ENCODE measurements at places on chromosomes 11 and 22.
A peak's percentile ranks its signal among the peaks of the same experiment; 100 is the strongest.

DNA sequence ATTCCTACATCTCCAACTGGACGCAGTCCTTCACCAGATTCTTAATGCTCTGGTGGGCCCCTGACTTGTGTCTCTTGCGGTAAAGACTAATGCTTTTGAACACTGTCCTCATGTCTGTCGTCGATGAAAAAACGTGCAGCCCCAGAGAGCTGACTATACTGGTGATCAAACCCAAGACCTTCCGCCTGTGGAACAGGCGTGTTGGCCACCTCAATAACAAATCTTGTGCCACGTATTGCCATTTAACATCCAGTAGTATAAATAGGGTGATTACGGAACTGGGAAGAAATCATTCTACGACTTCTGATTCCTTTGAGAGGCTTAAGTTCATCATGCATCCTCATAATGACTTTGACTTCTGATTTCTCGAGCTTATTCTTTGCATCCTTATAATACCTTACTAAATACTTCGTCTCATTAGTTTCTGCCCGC lies 45.6 kb downstream of the OR4D9 start:
- no peak for DNase-seq

DNA sequence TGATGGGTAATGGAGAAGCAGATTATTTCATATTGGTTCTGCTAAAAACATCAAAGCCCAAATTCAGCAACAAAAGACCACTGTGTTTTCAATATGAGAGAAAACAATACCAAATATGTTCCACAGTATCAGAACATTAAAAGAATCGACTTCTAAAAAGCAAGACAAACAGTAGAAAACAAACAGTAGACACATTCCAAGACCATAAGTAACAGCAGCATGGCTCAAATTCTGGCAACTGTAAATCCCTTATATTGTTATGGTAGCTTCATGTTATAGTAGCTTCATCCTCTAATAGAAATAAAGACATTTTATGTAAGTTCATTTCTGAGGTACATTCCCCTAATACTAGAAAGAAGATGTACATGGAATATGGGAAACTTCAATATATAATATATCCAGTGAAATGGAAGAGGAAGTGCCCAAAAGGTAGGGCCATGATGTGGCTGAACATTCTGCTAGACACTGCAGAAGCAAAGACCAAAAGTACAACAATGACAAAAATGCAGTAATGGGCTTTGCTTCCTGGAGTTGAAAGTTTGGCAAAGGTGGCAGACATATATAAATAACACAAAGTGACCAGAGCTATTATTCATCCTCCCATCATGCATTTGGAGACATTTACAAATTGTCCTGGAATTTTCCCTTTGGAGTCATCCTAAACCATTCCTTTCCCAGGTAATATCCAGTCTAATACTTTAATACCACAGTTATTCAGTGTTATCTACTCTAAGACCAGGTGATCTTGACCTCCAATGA lies 299.9 kb downstream of the DCDC1 start:
- no peak for DNase-seq

DNA sequence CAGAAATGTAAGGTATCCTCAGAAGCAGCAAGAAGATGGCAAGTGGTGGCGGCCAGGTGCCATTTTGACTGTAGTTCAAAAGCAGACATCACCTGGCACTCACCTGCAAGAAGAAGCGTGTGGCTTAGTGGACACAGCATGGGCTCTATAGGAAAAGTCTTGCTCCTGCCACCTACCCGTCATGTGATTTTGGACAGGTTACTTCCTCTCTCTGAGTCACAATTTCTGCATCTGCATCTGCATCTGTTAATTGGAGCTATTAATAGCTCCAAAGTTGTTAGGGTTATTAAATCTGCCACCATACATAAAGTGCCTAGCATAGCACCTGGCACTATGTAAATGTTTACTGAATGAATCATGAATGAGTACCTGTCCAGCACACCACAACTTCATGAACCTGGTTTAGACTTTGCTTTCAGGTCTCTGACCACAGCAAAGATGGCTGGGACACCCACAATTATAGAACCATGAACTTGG lies 16.8 kb downstream of the RAB30 start:
- no peak for DNase-seq

GRCh38 chr11:85634747-85635146 lies 6.4 kb downstream of the TMEM126B start:
- DNase-seq = no peak

- DNase-seq = no peak
Observed at GRCh38 chr22:42904050-42904449, 47.0 kb upstream of the ARFGAP3 start.

DNA sequence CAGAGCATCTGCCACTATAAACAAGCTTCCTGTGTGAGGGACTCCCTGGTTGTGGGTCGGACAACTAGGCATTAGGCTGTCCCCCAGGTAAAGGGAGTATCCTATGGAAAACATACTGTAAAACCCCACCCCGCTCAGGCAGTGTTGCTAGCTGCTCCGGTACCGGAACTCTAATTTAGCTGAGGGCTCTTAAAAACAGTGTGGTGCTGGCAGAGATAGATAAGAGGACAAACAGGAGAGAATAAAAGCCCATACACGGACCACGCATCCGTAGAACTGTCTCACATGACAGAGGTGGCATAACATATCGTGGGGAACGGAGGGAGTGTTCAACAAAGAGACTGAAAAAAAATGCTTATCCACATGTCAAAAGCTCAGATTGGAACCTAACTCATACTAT lies 3.4 kb upstream of the MOGAT2 start:
- DNase-seq = no peak

- DNase-seq = no peak
Observed at GRCh38 chr22:44882226-44882905, 127.4 kb downstream of the PHF21B start.

- no peak for DNase-seq
Observed at GRCh38 chr11:110011595-110011994, 81.6 kb upstream of the ZC3H12C start.

- no peak for DNase-seq
Observed at GRCh38 chr11:67576735-67577475, 6.7 kb upstream of the GSTP1 start.

DNA sequence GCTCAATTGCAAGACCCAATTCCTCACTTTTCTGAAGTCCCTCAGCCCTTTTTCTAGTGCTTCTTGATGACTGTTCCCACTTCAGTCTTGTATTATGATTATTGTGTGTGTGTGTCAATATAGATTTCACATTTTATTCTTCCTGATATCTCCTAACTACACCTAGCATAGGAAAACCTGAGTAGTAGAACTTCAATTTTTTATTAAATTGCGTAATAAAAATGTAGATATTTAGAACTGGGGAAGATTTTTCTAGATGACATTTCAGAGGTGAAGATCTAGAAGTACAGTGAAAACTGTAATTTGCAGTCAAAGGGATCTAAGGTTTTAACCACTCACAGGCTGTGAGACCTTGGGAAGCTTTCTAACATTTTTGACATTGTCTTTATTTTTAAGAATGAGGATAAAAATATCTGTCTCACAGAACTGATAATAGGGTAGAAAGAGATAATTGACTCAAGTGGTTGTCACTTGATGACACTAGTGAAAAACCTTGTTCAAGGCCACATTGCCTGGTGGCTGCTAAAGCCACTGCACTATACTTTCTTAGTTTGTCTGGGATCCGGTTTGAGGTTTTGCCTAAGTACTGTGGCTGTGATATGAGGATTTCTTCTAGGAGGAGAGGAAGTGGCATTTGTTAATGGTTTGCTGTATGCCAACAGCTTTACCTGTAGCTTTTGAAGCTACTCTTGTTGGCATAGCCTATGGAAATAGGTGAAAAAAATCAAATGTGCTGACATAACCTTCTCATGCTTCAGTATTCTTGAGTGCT lies 32.2 kb upstream of the SESN3 start:
- no peak for DNase-seq

GRCh38 chr11:93221539-93221938 lies 23.7 kb upstream of the SLC36A4 start:
- no peak for DNase-seq

DNA sequence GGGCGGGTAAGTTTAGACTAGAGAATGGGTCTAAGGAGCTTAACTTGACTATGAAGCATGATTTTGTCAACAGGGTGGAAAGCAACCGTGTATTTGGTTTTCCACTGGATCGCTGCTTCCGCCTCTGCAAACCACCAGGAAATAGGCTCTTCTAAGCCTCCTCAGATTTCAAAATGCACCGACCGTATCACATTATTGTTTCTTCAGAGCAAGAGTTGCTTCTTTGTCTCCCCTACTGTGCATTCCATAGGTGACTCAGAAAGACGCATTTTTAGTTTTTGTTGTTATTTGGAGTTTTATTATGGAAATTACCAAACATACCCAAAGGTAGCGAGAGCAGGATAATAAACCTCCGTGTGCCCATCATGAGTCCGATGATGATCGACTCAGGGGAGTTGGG lies 64.3 kb upstream of the RASD2 start:
- no peak for DNase-seq

DNA sequence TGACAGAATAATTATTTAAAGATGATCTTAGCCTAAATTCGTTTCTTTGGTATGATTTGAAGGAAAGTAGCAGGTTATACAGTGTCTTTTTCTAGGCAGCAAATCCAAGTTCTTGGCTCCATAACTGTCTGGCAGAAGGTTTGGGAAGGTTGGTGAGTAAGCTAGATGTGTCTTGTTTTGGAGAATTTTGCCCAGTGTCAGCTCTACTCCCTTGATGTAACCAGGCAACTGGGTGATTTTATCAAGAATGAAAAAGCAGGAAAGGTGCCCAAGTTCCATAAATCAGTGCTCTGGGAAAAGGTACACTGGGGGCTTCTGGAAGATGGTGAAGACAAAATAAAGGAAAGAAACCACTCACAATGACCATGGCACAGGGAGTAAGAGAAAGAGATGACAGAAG lies 71.5 kb upstream of the USP47 start:
- DNase-seq = no peak

- no peak for DNase-seq
Observed at GRCh38 chr11:104385884-104386283, 221.9 kb upstream of the PDGFD start.

- peak; percentile 40 for DNase-seq
Observed at GRCh38 chr11:76721755-76722677, 51.5 kb upstream of the LRRC32 start.

DNA sequence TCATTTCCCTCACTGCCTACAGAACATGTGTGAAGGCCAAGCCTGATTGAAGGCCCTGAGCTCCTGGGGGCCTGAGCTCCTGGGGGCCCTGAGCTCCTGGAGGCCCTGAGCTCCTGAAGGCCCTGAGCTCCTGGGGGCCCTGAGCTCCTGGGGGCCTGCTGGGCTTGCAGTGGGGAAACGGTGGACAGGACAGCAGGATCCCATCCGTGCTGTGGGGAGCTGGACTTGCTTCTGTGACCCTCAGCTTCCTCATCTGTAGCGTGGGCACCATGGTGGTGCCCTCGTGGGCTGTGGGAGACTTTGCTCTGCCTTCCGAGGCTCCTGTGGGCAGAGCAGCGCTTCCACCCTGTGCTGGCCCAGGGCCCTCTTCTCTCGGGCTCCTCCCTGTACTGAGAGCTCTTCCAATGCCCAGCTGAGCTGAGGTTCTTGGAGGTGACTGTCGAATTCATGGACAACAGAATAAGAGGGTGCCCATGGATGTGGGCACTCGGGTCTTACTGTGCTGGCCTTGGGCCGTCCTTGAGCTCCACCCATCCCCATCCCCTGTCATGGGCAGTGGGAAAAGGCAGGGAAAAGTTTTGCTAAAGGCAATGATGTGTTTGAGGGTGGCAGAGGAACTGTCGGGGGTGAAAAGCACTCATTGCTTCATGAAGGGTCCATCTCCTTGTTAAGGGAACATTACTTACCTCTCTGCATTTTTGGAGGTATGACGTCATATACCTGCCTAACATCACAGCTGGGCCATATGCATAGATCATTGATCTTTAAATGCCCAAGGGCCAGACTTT lies 786.7 kb downstream of the TBC1D22A start:
- DNase-seq = no peak

DNA sequence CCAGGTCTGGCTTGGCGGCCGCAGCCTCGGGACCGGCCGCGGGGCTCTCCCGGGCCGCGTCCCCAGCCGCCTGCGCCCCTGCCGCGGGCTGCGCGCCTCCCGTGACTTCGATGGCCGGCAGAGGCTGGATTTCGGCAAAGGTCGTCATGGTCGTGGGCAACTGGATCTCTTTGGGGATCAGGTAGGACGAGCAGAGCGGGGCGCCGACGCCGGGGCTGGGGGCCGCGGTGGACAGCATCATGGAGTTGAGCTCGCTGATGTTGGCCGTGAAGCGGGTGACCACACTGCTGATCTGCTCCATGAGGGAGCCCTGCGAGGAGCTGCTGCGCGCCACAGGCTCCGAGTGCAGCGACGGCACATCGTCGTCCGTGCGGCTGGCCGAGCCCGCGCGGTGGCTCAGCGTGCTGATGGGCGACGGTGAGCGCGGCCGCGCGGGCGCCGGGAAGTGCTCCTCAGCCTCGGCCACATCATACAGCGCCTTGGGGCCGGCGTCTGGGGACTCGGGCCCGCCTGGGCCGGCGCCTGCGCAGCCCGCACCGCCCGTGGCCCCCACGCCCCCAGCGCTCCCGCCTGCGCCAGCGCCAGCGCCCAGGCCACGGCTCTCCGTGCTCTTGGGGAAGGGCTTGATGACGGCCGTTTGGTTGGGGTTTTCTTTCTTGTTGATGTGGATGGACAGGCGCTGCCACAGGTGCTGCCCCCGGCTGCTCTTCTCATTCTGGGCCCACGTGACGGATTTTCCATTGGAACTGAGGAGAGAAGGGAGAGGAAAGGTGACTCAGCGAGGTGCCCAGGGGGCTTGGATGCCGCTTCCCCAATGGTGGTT lies 171.4 kb upstream of the CTSC start:
- no peak for DNase-seq

GRCh38 chr11:1899090-1899489 lies 7.4 kb upstream of the PRR33 start:
- no peak for DNase-seq

- DNase-seq = no peak
Observed at GRCh38 chr22:41660416-41660815, 28.3 kb downstream of the SNU13 start.

- DNase-seq = no peak
Observed at GRCh38 chr22:50504369-50505211, 2.9 kb downstream of the LMF2 start.

GRCh38 chr11:65419772-65420481 lies 2.7 kb upstream of the NEAT1 start:
- peak; percentile 74 for DNase-seq

- peak; percentile 29 for DNase-seq
Observed at GRCh38 chr11:102680945-102681344, 24.6 kb downstream of the MMP27 start.

GRCh38 chr11:124315052-124315451 lies 1.3 kb upstream of the OR8D1 start:
- DNase-seq = no peak

Data from fibroblast of skin of left quadriceps (primary cell).